ENCODE measurements at places on chromosomes 3 and 15.
A peak's percentile ranks its signal among the peaks of the same experiment; 100 is the strongest.

DNA sequence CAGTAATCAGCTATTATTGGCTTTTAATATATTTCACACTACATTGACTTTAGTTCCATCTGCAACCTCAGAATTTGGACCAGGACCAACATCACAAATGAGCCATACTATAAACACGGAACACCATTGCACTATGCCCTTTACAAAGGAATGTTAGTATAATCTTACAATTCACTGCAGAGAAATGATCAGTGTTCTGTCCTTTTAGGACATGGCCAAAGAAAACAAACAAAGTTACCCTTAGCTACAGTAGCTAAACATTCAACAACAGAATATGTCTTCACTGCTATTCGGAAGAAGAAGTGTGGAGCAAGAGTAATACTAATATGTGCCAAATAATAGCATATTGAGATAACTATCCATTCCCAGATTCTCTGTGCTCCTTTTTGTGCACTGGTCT is 90.4 kb downstream of the NAALADL2 start:
- DNase-seq = no peak

DNA sequence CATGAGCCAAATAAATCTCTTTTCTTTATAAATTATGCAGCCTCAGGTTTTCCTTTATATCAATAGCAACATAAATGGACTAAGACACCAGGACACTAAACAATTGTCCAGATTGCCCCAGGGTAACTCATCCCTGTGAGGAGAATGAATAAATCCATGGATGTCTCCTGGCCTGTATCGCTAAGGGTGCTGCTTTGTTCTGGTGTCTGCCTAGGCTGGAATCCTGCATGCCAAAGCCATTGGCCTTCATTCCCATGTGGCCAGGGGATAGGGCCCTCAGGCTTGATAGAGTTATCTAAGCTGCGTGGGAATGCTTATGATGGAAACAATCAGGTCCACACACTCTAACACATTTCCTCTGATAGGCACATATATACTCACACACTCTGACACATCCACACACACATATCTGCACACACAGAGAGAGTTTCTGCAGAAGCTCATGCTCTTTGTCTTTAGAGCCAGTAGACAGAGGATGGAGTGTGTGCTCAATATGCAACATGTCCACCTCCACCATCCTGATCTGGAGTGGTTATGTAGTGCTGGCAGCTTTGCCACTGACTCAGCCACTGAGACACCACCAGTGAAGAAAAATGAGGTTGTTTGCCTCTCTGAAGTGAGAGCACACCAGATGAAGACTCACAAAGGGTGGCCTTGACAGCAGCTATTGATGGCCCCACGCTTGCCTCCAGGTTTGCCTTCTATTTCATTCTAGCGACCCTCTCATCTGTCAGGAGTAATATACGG is 24.0 kb upstream of the DGKG start:
- no peak for DNase-seq

DNA sequence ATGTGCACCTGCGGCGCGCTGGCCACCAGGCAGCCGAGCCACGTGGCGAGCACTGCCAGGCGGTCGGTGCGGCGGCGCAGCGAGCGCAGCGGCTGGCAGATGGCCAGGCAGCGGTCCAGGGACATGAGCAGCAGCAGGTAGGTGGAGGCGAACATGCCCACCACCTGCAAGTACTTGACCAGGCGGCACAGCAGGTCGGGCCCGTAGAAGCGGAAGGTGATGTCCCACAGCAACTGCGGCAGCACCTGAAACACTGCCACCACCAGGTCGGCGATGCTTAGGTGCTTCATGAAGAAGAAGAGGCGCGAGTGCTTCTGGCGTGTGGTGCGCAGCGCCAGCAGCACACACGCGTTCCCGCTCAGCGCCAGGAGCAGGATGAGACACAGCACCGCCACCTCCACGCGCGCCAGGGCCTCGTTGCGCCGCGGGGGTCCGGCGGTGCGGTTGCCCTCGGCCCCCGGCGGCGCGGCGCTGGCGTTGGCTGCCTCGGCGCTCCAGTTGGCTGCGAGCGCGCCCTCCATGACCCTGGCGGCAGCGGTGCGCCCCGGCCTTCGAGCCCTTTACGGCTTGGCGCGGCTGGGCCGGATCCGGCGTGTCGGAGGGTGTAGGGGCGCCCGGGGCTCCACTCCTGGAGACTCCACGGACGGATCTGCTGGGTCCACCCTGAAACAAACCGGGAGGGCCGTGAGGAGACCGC is 1.6 kb downstream of the OXTR start:
- peak; percentile 13 for DNase-seq

DNA sequence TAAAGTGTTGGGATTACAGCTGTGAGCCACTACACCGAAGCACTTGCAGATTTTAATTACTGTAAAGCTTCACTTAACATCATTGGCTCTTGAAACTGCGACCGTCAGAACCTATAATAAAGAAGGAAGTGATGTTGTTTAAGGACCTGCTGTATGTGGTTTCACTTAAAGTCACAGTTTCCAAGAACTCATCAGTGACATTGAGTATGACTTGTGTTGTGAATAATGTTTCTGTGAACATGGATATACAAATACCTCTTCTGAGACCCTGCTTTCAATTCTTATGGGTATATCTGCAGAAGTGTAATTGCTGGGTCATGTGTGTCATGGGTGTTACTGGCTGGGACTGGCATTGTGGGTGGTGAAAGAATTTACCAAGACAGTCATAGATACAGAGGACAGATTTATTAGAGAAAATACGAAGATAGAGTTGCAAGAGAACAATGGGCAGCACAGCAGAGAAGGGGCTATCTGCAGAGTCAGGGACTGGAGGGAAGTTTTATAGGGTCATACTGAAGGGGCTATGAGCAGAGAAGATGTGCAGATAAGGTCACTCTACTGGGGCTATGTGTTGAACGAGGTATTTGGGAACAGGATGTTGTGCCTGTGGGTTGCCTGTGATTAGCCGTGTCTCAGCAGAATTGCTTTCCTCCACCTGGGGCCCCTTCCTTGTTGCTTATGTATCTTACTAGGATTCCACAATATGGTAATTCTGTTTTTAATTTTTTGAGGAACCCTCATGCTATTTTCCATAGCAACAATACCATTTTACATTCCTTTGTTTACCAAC is 4.5 kb downstream of the NDUFB5 start:
- no peak for DNase-seq

- no peak for DNase-seq
Measured at GRCh38 chr3:133874344-133874743, 21.3 kb downstream of the RAB6B start.

DNA sequence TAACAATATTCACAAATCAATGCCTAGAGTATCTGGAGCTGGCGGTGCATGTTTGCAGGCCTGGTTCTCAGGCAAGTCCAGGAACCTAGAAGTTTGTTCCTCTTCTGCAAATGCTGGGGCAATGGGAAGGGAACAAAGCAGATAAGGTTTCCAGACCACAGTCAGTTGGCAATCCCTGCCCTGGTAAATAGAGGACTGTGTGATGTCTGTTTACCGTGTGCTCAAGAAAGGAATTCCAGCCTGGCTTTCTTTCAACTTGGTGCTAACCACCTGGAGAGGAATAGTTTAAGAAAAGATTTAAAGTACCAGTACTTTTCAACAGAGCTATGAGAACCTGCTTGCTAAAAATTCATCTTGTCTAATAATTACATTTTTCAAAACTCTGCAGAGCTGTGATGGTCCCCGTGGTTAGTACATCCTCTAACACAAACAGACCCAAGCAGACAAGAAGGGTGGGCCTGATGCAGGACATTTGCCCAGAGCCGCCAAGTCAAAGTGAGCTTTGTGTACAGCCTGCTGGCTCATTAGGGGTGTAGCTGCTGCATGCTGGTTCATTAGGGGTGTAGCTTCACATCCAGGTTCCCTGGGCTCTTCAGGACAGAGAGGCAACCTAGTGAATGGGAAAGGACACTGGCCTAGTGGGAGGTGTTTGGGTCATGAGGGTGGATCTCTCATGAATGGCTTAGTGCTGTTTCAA is 220.5 kb downstream of the SQOR start:
- DNase-seq = no peak

GRCh38 chr3:143187111-143187510 is 67.5 kb downstream of the CHST2 start:
- no peak for DNase-seq

GRCh38 chr3:62570888-62571287 is 197.5 kb upstream of the FEZF2 start:
- no peak for DNase-seq

- DNase-seq = no peak
Measured at GRCh38 chr3:167102071-167102470, 278.0 kb downstream of the ZBBX start.

DNA sequence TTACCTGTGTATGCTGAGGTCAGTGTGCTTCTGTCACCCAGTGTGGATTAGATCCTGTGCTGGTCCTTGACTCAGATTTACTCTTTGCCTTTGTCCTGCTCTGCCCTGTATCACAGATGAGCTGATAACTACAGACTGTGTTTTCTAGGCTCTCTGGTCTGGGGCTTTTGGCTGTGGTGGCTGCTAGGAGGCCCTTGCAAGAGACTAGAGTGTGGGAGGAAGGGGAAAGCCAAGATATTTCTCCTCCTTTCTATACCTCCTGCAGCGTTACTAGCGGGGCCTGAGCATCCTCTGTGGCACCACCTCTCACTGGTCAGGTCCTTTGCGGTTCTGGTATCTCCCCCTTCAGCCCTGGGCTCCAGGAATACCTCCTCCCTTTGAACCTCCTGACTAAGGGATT is 282.3 kb upstream of the TBC1D5 start:
- DNase-seq = no peak

DNA sequence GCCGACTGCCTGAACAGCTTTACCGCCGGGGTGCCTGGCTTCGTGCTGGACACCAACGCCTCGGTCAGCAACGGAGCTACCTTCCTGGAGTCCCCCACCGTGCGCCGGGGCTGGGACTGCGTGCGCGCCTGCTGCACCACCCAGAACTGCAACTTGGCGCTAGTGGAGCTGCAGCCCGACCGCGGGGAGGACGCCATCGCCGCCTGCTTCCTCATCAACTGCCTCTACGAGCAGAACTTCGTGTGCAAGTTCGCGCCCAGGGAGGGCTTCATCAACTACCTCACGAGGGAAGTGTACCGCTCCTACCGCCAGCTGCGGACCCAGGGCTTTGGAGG is 815 bp downstream of the SPINT1 start:
- DNase-seq = no peak

DNA sequence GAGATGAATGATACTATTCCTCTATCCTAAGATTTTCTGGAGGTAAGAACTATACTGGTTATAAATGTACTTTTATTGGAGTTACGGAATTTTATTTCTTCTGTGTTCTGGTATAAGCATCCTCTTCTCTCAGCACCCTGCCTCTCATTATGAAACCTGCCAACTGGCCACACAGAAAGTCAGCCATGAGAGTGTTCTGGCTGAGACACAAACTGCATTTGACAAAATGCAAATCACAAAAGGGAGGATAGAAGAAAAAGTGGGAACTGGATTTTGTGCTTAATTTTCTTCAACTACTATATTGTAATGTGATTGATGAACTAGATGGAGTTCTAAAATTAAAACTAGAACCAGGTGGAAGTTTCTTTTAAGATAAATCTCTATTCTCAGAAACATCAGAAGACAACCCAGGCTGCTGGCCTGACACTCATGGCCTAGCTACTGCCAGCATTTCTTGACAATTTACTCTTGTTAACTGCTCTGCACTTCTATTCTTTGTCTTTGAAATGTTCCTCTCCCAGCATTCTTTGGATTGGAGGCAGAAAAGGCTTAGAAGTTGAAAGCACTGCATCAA is 143.1 kb downstream of the WDR76 start:
- no peak for DNase-seq

GRCh38 chr3:10290481-10291176 is 2.1 kb downstream of the GHRL start:
- no peak for DNase-seq

DNA sequence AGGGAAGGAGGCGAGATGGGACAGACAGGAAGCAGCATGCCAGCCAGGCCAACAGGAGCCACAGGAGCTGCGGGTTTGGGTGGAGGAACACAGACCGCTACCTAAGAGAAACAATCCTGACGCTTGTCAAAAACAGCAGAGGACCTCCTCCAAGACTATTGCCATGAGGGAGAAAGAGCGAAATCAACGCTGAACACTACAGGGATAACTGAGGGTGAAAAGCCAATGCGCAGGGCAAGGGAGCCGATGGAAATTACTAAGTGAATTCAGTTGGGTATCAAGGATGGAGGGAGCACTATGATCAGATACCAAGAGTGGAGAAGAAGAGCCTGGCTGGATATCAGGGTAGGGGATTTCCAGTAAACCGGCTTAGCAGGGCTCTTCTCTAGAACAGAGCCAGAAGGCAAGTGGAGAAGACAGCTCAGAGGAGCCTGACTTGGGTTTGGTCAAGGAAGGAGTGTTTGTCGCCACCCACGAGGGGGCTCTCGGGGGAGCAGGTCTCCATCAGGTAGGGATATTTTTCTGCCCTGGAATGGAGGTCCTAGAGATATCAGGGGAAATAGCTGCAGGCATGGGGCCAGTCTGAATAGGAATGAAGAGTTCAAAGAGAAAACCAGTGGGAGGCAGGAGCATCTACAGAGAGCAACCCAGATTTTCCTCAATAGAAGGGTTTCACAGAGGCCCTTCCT is 48.4 kb downstream of the SLC41A3 start:
- no peak for DNase-seq

GRCh38 chr15:64635499-64636495 is 139.6 kb downstream of the RBPMS2 start:
- peak; percentile 32 for DNase-seq

GRCh38 chr15:61315471-61315870 is 86.4 kb upstream of the RORA start:
- no peak for DNase-seq

- DNase-seq = no peak
Measured at GRCh38 chr3:102972350-102972749, 537.5 kb downstream of the ZPLD1 start.

DNA sequence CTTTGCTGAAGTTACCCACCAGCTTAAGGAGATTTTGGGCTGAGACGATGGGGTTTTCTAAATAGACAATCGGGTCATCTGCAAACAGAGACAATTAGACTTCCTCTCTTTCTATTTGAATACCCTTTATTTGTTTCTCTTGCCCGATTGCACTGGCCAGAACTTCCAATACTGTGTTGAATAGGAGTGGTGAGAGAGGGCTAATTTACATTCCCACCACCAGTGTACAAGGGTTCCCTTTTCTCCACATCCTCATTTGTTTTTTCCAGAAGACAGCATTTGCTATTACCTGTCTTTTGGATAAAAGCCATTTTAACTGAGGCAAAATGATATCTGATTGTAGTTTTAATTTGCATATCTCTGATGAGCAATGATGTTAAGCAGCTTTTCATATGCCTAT is 329.9 kb upstream of the TPRG1 start:
- DNase-seq = no peak

- no peak for DNase-seq
Measured at GRCh38 chr3:126934031-126934531, 48.8 kb upstream of the PLXNA1 start.

DNA sequence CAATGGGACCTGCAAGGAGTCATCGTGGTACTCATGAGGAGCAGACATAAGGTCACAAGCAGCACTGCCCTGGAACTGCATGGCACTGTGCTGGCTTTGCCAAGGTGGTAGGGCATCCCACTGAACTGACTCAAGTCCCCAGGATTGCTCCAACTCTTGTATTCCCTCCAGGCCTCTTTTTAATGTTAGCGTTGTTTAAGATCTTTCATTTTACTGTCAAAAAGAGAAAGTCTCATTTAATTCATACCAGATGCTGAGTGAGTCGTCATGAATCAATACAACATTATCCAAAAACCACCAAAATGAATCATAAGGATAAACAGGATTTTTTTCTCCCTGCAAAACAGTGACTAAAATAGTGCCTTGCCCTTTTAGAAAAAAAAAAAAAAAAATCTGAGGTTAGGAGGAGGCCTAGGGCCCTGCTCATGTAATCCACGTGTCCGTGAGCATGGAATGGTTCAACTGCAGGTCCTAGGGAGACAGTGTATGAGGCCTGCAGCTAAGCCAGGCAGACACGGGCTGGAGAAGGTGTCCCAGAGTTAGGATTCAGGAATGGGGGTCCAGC is 36.7 kb upstream of the BLM start:
- no peak for DNase-seq

All from SW480 (cell line).